ENCODE measurements at places on chromosomes 2 and 18.

GRCh38 chr18:62341473-62341872 is 16.4 kb downstream of the TNFRSF11A start:
- DNase-seq = no peak

- DNase-seq = no peak
These were observed 157.9 kb downstream of the ANKRD44 start for GRCh38 chr2:197152451-197153228.

DNA sequence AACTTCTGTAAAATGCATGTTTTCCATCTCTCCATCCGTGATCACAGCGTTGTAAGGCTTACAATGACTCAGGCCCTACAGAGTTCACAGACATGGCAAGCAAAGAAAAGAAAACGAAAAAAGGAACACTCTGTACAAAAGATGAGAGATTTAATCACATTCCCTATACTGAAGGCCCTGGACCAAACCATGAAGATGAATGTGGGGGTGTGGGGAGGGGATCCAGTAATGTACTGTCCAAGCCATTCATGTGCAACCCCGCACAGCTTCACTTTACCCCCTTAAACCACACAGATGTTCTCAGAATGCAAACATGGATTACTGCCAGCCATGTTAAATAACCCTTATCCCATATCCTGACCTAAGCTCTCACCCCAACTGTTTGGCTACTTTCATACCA is 391.1 kb downstream of the NCKAP5 start:
- no peak for DNase-seq

- DNase-seq = no peak
These were observed 8.5 kb downstream of the FAM117B start for GRCh38 chr2:202643012-202643858.

DNA sequence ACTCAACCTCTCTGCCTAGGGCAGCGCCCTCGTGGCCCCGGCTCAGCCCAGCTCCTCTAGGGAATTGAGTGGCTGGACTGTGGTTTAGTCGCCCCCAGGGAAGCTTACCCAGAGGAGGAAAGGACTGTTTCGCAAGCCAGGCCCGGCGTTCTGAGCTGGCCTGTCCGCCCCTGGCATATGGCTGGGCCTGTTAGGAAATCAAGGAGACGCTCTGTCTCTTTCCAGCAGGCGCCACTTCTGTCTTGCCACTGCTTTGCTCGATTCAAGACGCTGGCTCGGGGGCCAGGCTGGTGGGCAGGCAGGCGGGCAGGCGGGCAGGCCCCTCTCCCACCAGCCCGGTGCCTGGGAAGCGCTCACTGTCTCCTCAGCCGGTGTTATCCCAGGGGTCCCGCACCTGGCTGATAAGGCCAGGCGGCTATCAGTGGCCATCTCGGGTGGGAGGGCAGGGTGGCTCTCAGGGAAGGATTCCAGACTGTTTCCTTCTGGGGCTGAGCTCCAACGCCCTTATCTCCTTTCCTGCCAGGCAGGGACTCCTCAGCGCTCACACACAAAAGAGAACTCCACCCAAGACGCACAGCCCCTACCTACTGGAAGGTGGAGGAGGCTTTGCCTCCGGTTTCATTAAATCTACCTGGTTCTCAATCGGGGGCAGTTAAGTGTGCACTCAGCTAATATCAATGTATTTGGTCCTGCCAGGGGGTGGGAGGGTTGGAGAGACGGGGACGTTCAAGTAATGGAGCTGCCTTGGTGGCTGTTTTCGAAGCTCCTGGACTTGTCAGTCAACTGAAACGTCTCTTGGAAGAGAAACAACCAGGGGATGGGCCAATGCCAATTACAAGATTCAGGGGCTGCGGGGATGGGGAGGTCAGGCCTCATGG is 109.1 kb downstream of the SMAD7 start:
- no peak for DNase-seq

GRCh38 chr18:75247611-75248421 is 37.2 kb downstream of the TSHZ1 start:
- DNase-seq = no peak

DNA sequence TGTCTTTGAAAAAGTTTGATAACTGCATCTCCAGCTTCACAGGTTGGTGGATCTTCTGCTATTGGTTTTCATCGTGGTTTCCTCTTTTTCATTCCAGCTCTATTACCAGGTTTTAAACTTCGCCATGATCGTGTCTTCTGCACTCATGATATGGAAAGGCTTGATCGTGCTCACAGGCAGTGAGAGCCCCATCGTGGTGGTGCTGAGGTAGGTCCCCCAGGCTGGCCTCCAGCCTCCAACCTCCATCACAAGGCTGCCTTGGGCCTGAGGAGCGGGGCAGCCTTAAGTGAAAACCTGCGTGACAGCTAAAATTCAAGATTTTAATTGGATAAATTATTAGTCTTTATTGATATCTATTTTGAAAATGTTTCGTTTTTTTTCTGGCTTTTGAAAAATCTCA is 9.7 kb downstream of the SEC11C start:
- DNase-seq = no peak

- DNase-seq = no peak
These were observed 251.9 kb upstream of the RAB12 start for GRCh38 chr18:8357320-8357719.

DNA sequence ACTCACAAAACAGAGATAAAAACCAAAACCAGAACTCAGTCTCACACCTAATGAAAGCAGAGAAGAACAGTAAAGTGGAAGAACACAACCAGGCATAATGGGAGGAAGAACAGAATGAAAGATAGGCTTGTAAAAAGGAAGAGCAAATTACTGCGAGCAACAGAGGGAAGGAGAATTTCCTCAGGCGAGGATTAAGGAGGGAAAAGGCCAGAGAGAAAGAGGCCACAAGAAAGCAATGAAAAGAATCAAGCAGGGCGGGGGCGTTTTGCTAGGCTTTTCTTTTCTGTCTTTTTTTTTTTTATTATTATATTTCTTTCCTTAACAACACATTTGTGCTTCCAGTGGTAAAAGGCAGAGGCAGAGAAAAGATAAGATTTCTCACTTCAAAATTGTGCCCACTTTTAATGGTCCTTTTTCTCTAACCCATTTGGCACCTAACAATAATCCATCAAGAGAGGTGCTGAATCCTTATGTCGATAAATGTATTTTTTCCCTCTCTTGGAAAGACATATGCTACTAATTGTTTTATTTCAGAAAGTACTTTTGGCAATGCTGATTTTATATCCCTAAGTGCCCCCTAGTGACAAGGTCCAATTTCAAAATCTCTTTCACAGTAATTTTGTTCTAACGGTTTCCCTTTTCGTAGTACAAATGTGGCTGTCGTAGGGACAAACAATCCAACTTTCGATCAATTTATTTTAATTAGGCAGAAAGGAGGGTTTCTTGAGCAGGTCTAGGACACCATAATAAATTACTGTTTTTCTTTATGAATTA is 138.7 kb upstream of the AQP4 start:
- DNase-seq = no peak

DNA sequence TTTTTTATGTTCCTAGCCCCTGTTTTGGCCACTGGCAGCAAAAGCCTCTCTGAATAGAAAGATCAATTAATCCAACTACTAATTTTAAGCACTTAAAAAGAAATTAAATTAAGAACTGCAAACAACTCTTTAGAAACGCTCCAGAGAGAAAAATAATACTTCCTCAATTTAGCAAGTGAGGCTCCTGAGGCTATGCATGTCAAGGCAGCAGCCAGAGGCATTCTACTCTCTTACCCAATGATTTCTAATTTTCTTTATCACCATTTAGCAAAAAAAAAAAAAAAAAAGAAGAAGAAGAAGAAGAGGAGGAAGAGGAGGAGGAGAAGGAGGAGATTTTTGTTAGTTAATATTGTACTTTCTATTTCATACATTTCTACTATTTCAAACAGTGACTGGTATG is 68.5 kb downstream of the TMEM237 start:
- DNase-seq = no peak
